ENCODE measurements at places on chromosomes 3 and 15.
A peak's percentile ranks its signal among the peaks of the same experiment; 100 is the strongest.

- no peak for DNase-seq
Observed at GRCh38 chr3:157091083-157091833, 68.7 kb downstream of the CCNL1 start.

GRCh38 chr3:158205994-158206393 is 96.1 kb downstream of the RSRC1 start:
- no peak for DNase-seq

GRCh38 chr3:184405075-184406030 is 25.5 kb downstream of the CHRD start:
- no peak for DNase-seq

DNA sequence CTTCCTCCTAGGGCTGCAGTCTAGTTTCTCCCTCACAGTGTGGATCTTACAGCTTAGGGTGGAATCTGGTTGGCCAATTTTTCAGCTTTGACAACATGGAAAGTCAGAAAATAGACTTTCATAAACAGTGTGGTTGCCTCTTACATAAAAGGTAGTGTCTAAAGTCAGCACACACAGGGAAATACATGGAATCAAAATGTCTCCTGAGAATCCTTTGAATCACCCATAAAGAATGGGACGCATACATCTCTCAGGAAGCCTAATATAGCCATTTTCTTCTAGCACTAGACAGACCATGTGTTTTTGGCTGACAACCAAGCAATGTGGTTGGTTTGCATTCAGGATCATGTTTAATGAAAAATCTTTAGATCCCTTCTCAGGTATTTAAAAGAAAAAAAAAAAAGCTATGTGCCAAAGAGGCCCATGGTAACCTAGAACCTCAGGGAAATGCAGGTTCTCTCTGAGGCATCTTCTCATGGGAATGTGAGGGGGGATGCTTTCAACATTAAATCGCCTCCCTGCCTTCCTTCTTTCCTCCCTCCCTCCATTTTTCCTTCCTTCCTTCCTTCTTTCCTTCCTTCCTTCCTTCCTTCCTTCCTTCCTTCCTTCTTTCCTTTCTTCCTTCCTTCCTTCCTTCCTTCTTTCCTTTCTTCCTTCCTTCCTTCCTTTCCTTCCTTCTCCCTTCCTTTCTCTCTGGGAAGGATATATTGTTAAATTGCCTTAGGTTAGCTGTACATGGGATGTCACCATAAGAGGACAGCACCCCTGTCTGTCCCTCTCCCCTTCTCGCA is 34.3 kb upstream of the ZBTB38 start:
- no peak for DNase-seq

DNA sequence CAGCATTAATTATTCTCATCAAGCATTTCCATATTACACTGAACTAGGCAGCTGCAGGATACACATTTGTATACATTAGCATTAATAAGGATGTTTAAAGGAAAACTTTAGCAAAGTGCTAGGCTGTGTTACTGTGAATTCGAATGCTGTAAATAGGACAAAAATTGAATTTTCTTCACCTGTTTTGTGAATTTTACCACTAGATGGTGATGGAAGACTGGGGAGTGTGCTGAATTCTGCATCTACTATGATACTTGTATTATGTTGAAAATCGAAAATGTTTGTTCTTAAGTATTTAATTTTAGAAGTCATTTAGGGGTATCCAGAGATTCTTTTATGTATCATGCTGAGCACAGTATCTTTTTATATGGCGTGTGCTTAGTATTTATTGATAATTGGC is 12.3 kb upstream of the P2RY14 start:
- no peak for DNase-seq

GRCh38 chr3:122415762-122416654 is at the start of gene WDR5B:
TSS of gene WDR5B (minus strand) at chr3:122416062. CDS start at chr3:122415528, 534 bp downstream.
- DNase-seq = peak; percentile 97

DNA sequence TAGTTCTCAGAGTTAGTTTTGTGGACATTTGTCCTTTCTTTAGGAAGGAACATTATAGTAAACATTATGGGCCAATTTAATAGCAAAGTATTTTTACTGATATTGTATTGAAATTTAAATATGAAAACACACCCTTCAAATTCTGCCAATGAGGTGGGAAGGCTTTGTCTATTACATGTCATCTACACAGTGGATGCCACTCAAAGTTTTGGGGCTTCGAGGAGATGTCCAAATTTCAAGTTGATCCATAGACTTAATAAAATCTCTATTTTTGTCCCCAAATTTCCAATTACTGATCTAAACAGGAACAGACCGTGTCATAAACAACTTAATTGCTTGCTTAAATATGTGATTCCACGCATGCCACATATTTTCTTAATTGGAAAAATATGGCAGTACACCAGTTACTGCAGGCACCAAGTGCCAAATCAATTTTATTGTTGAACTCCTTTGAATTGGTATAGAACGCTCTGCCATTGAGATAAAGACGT is 1.7 kb downstream of the SHOX2 start:
- no peak for DNase-seq

DNA sequence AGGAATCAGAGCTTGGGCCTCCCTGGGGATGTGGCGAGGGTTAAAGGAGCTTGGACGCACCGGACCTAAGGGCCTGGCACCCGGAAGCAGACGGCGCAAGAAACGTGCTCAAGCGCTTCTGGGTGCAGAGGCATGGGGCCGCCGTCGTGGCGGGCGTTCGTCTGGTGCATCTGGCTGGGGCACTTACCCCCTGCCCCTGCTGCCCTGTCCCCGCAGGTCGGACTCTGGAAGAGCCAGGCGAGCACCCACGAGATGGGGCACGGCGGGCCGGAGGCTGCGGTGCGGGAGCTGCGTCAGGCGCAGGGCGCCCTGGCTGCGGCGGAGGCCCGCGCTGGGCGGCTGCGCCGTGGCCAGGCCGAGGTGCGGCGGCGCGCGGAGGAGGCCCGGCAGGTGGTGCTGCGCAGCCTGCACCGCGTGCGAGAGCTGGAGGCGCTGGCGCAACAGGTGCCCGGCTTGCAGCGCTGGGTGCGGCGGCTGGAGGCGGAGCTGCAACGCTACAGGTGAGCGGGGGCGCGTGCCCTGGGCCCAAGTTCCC is 2.5 kb downstream of the EFCC1 start:
- no peak for DNase-seq

GRCh38 chr15:85463276-85463892 is 83.0 kb downstream of the AKAP13 start:
- DNase-seq = no peak

- no peak for DNase-seq
Observed at GRCh38 chr15:47964229-47964628, 156.6 kb upstream of the SLC24A5 start.

DNA sequence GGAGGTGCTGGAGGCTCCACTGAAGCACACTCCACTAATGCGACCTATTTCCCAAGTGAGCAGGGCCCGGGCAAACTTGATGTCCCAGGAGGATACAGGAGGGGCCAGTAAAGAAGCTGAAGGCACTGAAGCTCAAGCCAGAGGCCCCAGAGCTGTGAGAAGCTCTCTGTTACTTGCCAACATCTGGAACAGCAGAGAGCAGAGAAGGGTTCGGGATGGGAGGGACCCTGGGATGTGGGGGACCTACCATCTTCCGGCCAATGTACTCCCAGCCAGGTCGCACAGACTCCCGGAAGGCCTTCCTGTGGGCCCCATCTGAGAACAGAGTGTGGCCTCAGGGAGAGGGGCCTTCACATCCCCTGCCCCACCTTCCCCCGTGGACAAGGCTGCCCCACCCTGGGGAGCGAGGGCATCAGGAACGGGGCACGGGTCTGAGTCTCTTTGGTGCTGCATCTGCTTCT is 3.1 kb downstream of the HHATL start:
- no peak for DNase-seq

DNA sequence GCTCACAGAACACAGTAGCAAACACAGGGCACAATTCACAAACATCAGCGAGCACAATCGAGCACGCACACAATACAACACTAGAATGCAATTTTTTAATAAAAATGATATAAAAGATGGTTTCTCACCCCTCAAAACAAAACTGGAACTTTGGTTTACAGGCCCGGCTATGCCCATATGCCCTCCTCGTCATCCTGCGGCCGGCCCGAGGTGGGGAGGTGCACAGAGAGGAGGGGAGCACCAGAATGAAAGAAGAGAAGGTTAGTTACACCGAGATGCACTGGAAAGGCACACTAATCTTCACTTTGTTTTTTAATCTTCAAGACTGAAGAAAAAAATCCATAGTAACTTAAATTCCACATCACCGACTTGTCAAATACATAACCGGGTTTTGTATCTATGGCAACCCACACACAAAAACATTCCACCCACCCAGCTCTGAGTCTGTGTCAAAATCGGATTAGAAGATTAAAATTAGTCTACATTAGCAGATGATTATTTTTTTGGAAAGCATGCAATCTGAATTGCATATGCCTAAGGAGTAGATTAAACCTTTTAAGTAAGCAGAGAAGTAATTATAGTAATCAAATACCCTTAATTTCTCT is 196.7 kb upstream of the WNT5A start:
- DNase-seq = no peak

DNA sequence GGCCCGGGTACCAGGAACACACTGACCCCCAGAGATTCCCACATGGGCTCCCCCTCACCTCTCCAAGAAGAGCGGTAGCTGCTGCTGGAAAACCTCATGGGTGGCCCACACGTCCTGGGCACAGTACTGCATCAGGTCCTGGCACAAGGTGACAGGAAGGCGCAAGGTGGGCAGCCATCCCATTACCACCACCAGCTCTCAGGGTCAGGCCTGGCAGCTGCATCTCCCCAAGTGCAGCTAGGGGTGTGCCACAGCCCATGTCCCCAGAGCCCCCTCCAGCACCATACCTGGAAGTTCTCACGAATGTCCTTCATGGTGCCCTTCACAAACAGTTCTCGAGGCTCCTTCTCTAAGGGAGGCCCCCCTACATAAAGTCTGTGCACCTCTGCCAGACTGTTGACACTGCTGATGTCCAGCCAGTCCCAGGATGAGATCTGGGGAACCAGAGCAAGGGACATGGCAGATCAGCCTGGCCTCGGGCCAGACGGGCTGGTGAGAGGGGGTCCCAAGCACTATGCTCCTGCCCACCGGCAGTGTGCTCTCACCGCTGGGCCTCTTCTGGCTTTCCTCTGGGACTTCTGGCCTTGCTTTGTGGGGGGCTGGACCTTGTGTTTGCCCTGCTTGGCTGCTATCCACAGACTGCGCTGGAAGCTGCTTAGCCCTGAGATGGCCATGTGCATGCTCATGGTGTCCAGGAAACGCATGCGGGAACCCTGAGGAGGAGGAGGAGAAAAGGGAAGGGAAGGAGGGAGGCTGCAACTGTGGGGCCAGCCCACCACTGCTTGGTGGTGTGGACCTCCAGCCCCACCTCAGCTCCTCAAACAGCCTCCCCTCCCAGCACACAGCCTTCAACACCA is 6.0 kb downstream of the POLG start:
- no peak for DNase-seq

GRCh38 chr3:130948001-130948773 is 54.3 kb downstream of the ATP2C1 start:
- no peak for DNase-seq

- no peak for DNase-seq
Observed at GRCh38 chr15:66025015-66025452, 155.7 kb downstream of the RAB11A start.

DNA sequence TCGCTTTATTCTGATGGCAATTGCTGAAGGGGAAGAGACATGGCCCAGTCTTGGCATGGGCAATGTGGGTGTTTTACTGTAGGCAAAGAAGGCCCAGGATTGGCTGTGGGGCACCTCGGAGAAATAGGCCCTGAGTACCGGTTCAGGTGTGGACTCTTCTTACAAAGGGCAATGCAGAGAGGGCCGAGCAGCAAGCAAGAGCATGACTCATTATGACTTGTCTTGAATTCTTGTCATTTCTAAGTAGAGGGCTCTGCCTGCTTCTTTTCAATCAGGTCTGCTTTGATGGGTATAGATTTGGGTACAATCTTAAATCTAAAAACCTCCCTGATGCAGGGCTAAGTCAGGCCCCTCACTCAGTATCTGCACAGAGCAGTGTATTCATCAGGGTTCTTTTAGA is 14.8 kb upstream of the BUB1B start:
- DNase-seq = no peak

- no peak for DNase-seq
Observed at GRCh38 chr3:115095236-115095635, 51.9 kb downstream of the ZBTB20 start.

GRCh38 chr3:11206953-11207352 is 52.7 kb downstream of the HRH1 start:
- no peak for DNase-seq

GRCh38 chr15:83082730-83083386 is 15.8 kb upstream of the BTBD1 start:
- DNase-seq = no peak

DNA sequence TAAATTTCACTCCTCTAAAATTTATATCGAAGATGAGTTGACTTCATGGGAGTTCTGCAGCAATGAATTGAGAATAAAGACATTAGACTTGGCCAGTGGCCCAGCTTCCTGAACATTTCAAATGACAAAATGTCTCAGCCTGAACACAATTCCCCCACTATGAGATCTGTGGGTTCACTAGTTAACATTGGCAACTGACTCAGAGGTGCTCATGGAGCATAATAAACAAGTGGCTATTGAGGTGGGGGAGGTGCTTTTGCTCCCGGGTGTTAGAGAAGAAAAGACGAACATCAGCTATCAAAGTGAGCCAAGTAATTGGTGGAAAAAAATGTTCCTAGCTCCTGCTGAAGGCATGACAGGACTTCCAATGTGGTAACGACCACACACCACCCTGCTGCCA is 6.3 kb downstream of the ATP13A4 start:
- DNase-seq = no peak

GRCh38 chr3:56886314-56886713 is 84.6 kb upstream of the ARHGEF3 start:
- no peak for DNase-seq

DNA sequence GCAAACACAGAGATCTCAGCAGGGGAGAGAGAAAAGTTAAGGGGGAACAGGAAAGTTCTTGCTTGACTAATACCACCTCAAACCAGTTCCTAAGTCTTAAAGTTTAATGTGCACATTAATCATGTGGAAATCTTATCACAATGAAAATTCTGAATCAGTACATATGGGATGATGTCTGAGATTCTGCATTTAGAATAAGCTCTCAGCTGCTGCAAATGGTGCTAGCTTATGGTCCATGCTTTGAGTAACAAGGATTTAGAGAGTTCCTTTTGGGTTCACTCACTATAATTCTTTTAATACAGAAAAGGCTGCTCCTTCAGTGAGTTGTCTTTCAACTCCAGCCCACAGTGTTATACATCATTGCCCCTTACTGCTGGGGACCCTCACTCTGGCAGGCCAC is 99.5 kb upstream of the THRB start:
- no peak for DNase-seq

All from stimulated activated CD4-positive, alpha-beta T cell treated with anti-CD3 and anti-CD28 coated beads, Interleukin-1b, Interleukin-23, amount 100 ng/mL, for 1 hour (primary cell).